Mucosa of descending colon (tissue), 3 donors: ENCODE measurements at places on chromosomes 16 and 17.

DNA sequence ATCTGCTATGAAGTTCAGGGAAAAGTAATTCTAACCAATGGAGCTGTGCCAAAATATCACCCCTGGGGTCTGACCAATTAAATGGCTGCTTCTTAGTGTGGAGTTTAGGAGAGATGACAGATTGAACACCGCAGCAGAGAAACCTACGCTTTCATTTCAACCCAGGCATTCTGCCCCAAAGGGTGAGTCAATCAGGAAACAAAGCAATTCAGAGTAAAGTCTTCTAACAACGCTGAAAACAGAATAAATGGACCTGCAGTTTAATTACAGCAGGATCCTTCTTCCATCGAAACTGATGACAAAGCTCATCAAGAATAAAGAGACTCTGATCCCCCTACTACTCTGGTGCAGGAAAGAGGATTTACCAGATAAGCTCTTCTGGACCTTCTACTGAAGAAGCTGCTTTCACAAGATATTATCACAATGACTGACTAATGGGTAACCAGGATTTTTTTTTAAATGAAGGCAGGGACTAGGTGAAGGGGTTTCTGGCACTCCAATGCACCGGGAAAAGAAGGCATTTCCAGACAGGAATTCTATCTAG is 16.7 kb downstream of the RFFL start:
- DNase-seq = no peak

GRCh38 chr16:89602273-89602951 is 11.0 kb upstream of the DPEP1 start:
- no peak for DNase-seq

GRCh38 chr17:14302091-14302430 is 1.2 kb downstream of the HS3ST3B1 start:
- peak; percentile 75 for DNase-seq

- DNase-seq = no peak
Measured at GRCh38 chr17:70912716-70913485, 743.6 kb downstream of the KCNJ2 start.

GRCh38 chr17:39591958-39592954 is 15.5 kb downstream of the NEUROD2 start:
- no peak for DNase-seq

DNA sequence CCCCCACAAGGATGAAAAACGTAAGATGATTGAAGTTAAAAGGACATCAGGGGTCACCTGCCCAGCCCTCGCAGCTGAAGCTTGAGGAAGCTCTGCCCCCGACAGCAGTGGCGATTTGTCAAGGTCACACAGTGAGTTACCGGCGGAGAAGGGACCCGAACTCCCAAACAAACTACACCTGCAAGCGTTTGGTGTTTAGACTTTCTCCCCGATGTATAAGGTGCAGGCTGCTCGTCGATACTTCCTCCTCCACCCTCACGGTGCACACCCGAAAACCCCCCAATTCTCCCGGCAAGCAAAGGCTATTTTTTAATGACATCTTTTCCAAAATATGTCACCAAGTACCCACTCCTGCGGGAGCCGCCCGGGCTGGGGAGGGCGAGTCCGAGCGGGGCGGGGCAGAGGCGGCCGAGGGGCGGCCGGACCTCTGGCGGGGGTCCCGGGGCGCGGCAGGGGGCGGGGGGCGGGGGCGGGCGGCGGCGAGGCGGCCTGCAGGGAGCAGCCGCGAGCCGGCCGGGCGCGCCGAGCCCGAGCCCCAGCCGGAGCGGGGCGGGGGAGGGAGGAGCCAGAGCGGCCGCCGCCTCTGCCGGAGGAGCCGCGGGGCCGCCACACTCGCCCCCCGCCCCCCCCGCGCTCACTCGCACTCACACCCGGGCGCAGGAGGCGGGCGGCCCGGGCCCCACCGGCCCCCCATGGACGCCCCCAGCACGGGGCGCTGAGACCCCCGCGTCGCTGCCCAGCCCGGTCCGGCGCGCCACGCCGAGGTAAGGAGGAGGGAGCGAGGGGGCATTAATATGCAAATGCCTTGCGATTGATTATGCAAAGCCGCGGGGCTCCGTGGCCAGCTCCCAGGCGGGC is at the start of gene THRA:
THRA (plus strand) TSS at position 637 of the 858 bp plus-strand sequence. CDS start 11,524 bp downstream, outside the sequence.
- peak; percentile 77 for DNase-seq

- no peak for DNase-seq
Measured at GRCh38 chr17:62126292-62126691, 61.2 kb upstream of the MED13 start.

- no peak for DNase-seq
Measured at GRCh38 chr16:21645261-21645721, 7.1 kb downstream of the IGSF6 start.

DNA sequence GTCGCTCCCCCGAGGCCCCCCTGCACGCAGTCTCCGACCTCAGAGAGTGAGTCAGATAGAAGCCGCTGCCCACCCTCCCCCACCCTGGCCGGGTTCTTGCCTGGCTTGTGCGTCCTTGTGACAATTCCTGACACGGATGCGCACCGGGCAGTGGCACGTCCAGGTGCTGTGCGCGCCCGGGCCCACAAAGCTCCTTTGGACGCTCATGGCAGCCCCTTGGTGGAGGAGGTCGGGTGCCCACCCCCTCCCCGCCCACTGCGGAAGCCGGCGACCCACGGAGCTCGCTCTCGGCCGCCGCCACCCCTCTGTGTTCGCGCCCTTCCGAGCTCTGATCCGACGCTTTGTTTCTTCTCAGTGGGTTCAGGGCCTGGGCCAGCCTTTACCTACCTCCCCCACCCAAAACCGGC is 662 bp upstream of the TUBB3 start:
- DNase-seq = peak; percentile 71

DNA sequence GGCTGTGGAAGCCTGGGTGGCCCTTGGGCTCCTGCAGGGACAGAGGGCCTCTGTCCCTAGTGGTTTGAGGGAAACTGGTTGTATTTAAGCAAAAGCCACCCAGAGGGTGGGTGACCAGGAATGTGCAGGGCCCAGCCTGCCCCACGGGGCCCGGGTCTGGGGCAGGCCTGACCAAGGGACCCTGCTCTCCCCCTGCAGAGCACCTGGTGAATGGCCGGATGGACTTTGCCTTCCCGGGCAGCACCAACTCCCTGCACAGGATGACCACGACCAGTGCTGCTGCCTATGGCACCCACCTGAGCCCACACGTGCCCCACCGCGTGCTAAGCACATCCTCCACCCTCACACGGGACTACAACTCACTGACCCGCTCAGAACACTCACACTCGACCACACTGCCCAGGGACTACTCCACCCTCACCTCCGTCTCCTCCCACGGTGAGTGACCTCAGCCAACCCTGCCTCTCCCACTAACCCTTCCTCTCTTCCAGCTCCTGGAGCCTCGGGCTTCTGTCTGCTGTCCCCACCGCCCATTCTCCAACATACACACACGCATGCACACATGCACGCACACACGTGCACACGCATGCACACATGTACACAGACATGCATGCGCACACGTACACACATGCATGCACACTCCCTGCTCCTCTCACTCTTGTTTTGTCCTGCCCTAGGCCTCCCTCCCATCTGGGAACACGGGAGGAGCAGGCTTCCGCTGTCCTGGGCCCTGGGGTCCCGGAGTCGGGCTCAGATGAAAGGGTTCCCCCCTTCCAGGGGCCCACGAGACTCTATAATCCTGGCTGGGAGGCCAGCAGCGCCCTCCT is 10.4 kb downstream of the GALK1 start:
- peak; percentile 29 for DNase-seq

GRCh38 chr16:54216688-54217087 is 69.9 kb downstream of the IRX3 start:
- DNase-seq = no peak

DNA sequence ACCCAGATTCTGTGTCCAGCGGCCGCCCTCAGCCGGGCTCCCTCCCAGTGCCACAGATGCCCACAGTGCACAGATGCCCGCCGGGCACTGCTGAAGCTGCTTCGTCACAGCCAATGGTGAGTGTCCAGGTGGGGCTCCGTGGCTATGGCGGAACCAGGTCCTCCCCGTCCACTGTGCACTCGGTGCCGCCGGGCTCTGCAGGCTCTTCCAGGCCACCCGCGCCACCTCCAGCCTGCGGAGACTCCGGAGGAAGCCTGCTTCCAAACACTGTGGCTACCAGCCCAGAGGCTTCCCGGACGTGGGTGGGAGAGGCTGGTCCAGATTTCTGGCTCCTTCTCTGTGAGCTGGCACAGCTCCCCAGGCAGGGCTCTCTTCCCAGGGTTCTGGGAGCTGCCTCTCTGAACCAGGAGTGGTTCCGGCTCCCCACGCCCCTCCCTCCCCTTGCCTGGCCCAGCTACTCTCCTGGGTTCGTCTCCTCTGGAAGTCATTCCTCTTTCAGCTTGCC is 2.8 kb upstream of the PYCR1 start:
- peak; percentile 32 for DNase-seq

DNA sequence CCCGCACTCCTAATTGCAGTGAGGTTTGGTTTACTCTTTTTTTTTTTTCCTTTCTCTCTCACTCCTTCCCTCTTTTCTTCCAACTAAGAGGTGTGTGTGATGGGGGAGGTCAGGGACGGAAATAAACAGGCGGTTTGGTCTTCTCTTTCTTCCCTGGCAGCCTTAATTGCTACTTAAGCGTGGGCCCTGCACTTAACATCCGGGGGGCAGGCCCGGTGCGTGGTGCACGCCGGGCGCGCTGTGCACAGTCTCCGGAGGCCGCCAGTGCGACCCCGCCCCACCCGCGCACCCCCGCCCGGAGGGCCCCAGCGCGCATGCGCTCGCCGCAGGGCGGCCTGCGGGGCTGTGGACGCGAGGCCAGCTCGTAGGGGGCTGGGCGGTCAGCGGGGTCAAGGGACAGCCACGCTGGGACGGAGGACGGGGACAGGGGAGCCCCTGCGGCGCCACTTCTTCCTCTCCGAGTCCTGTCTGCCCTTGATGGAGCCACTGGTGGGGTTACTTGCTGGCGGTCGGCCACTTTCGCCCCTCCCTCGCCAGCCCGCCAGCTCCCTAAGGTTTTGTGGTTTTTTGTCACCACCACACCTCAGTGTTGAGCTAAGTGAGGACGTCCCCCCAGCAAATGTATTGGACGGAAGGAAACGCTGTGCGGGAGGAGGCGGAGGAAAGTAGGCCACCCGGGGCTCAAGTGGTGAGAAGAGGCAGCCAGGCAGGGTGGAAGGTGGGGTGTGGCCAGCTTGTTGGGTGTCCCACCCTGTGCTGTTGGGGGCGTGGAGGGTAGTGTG is 120.9 kb downstream of the MRM1 start:
- DNase-seq = peak; percentile 66

GRCh38 chr17:31459716-31460115 is 68.2 kb downstream of the RAB11FIP4 start:
- DNase-seq = no peak

GRCh38 chr17:8372422-8372821 is 4.1 kb downstream of the KRABD2 start:
- no peak for DNase-seq
